ENCODE measurements at places on chromosomes 16 and 17.
A peak's percentile ranks its signal among the peaks of the same experiment; 100 is the strongest.

- no peak for DNase-seq
Observed at GRCh38 chr17:52158450-52159042, at the start of gene CA10. CA10 (minus strand) TSS chr17:52158714.

DNA sequence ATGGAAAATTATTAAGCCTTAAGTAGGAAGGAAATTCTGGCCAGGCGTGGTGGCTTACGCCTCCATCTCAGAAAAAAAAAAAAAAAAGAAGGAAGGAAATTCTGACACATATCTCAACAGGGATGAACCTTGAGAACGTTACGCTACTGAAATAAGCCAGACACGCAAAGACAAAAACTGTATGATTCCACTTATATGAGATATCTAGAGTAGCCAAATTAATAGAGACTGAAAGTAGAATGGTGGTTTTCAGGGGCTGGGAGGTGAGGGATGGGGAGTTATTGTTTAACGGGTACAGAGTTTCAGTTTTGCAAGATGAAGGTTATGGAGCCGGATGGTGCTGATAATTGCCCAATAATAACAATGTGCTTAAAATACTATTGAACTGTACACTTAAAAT lies 16.2 kb upstream of the HNF1B start:
- DNase-seq: no peak

DNA sequence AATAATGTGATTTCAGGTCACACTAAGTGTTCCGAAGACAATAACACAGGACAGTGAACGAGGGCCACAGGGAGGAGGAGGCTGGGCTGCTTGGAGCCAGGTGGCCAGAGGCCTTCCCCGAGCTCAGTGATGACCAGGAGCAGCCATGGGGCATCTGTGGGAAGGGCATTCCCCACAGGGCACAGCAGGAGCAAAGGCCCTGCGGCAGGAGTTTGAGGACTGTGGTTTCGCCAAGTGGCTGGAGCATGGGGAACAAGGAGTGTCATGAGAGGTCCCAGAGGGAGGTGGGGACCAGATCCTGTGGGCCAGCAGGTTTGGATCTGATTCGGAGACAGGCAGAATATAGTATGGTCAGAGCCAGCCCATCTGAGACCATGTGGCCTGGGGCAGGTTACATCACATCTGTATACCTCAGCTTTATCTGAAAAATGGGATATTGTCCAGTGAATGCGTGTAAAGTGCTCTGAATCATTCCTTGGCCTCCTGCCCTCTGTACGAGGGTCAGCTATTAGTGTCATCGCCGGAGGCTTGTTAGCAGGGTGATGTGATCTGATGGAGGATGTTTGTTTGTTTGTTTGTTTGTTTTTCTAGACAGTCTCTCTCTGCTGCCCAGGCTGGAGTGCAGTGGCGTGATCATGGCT lies 176.8 kb downstream of the KATNIP start:
- DNase-seq: no peak

DNA sequence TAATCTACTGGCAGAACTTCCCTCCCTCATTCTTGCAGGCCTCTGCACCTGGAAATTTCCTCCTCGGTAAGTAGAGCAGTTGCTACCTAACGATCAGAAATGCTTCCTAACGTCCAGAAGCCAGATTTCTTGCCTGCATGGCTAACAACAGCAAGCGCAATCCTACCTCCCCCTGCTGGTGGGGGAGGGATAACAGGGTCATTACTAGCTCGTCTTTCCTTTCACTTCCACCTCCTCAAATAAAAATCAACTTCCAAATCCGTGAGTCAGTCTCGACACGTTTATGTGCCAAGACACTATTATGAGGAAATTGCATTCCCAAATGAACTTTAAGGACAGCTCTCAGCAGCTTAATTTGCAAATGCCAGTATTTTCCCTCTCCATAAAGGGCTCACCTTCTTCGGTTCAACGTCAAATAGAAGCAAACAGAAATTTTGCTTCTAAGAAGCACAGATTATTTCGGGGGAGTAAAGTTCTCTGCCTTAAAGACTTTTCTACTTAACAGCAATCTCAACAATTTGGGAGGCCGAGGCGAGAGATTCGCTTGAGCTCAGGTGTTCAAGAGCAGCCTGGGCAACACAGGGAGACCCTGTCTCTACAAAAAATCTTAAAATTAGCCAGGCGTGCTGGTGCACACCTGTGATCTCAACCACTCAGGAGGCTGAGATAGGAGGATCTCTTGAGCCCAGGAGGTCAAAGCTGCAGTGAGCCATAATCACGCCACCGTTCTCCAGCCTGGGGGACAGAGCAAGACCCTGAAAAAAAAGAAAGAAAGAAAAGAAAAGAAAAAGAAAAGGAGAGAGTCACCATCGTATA lies 188.6 kb upstream of the PSMD7 start:
- DNase-seq: no peak

GRCh38 chr16:15609286-15609649 lies 33.7 kb downstream of the MARF1 start:
- no peak for DNase-seq

DNA sequence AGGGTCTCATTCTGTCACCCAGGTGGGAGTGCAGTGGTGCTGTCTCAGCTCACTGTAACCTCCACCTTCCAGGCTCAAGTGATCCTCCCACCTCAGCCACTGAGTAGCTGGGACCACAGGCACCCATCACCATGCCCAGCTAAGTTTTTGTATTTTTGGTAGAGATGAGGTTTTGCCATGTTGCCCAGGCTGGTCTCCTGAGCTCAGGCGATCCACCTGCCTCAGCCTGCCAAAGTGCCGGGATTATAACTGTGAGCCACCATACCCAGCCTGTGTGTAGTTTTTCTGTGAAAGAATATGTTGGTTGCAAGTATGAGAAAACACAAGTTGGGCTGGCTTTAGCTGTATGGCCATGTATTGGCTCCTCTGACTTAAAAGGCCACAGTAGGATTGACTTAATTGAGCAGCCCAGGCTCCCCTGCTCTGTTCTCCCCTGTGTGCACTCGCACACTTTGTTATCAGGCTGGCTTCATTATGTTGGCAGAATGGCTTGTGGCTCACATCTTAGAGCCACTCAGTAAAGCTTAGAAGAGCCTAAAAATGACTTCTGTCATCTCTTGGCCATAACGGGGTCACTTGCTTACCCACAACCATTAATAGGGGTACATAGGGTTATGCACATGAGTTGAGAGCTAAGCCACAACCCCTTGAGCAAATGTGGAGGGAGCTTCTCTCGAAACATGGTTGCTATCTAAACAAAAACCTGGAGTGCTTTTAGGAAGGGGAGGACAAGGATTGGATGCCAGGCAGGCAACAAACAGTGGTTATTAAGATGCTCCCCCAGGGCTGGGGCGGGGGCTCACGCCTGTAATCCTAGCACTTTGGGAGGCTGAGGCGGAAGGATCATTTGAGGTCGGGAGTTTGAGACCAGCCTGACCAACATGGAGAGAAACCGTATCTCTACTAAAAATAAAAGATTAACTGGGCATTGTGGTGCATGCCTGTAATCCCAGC lies 6.1 kb downstream of the HAPSTR1 start:
- DNase-seq: no peak

DNA sequence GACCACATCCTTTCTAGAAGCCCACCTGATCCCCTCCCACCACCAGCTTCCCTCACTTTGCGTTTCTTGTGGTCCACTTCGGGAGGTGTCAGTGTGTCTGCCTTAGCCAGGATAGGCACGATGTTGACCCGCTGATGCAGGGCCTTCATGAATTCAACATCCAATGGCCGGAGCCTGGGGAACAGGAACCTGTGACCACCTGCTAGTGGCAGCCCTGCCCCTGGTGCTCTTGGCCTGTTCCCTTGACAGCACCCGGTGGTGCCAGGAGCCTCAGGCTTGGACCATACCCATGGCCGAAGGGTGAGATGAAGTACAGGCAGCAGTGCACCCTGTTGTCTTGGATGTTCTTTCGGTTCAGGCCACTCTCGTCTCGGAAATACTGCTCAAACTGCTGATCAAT lies 7.2 kb upstream of the MTMR4 start:
- no peak for DNase-seq

DNA sequence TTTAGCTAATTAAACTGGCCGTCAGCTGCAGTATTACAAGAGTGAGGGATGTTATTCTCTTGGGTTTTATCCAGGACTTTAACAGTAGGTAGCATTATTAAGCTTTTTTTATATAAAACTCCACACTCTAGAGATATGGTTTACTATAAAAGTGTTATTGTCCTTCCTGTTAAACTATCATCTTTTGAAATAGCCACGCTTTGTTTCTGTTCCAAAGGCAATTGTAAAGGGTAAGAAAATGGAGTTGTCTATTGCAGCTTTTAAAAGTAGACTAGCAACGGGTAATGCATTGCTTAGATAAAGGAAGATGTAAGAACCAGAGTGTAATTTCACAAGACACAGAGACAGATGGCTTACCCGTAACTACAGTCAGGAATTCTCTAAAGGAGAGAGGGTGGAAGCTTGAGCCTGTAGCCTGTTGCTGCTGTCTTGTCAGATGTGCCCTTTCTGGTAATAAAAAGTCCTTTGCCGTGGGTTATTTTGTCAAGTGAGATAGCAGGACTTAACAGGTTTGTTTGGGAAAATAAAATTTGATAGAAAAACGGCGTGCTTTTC lies 56.4 kb downstream of the WWOX start:
- no peak for DNase-seq

DNA sequence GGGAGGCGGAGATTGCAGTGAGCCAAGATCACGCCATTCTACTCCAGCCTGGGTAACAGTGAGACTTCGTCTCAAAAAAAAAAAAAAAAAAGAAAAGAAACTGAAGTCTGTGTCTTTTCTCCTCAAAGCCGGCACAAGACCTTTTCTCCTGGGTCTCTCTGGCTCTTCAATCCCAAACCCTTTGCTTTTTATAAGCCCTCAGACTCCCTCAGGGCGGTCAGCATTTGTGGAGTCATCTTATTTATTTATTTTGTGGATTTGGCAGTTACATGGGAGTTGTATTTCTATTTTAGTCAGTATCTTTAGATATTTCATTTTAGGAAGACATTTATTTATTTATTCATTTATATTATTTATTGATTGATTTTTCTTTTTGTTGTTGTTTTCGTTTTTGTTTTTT lies 57.7 kb upstream of the MAP3K14 start:
- no peak for DNase-seq

- DNase-seq: no peak
Observed at GRCh38 chr17:74402048-74402447, 29.8 kb upstream of the GPRC5C start.

DNA sequence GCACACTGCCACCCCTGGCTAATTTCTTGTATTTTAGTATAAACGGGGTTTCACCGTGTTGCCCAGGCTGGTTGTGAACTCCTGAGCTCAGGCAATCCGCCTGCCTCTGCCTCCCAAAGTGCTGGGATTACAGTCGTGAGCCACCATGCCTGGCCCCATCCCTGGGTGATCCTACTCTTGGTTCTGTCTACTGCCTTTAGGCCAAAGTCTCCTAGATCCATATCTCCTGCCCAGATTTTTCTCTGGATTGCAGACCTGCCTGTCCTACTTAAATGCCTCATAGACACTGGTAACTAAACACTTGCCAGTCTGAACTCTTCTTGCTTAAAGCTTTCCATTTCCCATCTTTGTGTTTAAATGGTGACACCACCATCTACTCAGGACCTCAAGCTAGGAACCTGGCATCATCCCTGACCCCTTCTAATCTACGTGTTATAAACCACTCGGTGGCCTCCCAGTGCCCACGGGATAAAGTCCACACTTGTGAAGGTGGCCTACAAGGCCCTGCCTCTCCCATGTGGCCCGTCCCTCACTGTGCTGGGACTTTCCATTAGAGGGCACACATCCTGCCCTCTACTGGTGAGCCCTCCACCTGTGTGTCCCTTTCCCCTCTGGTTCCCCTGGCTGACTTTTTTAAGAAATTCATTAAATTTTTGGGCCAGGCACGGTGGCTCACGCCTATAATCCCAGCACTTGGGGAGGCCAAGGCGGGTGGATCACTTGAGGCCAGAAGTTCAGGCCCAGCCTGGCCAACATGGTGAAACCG lies 51.1 kb downstream of the USP43 start:
- no peak for DNase-seq

DNA sequence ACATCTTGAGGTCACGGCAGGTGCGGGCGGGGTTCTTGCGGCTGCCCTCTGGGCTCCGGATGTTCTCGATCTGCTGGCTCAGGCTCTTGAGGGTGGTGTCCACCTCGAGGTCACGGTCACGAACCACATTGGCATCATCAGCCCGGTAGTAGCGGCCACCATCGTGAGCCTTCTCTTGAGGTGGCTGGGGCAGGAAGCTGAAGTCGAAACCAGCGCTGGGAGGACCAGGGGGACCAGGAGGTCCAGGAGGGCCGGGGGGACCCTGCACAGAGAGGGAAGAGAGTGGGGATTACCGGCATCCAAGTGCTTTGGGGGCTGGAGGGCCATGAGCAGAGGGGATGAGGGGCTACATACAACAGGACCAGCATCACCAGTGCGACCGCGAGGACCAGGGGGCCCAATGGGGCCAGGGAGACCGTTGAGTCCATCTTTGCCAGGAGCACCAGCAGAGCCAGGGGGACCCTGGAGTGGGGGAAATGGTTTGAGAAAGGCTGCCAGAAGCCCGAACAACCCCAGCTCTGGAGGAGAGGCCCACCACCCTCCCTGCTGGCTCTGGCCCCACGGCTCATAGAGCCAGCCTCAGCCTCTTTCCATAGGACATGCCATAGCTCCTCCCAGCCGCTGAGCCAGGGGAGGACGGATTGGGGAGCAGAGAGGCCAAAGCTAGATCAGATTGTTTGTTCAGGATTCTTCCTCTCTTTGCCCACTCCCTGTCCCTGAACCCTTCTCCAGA lies 14.6 kb downstream of the COL1A1 start:
- peak; percentile 84 for DNase-seq

DNA sequence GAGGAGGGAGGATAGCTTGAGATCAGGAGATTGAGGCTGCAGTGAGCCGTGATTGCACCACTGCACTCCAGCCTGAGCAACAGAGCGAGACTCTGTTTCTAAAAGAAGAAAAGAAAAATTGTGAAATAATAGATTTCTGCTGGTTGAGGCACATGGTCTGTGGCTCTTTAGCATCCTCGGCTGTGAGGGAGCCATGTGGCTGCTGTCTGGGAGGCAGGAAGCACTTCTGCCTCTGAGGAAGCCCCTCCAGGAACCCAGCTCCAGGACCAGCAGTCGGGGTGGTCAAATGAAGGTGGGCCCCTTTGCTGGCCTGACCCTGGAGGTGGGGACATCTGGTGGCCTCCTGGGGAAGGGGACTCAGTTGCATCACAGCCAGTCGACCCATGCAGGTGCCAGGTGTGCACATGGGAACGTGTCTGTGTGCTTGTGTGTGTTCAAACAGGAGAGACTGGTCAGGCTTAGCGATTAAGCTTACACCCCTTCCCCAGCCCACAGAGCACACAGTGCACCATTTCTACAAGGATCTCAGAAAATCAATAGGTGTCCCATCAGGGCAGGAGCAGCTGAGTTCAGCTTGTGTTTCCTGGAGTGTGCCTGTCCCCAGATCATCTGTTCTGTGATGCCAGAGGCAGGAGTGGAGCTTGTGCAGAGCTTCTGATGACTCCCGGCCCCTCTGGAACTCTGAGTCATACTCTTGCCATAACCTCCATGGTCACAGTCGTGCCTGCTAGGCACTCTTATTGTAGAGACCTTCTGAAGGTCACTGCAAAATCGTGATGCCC lies 24.3 kb upstream of the MGAT5B start:
- DNase-seq: no peak

- DNase-seq: no peak
Observed at GRCh38 chr17:43945074-43945829, 3.0 kb upstream of the PPY start.

GRCh38 chr17:57603978-57604377 lies 141.1 kb downstream of the CCDC182 start:
- no peak for DNase-seq

- DNase-seq: no peak
Observed at GRCh38 chr16:30722443-30722842, 23.5 kb downstream of the SRCAP start.
